Upper lobe of left lung (tissue), 6 donors: ENCODE measurements at places on chromosomes 1 and 21. TPM values are rescaled to one million over a fixed set of nuclear protein-coding genes. Genes with fewer than 3 reads are reported as not detected.

Gene FMO2
- 184 TPM for total RNA-seq

- H3K36me3 ChIP-seq = no peaks in the 10 kb centered on the region
- no peaks in the 10 kb centered on the region for H3K4me1 ChIP-seq
- no peak overlapping the region for H3K4me3 ChIP-seq
- H3K27me3 ChIP-seq = no peaks in the 10 kb centered on the region
- H3K27ac ChIP-seq = no peak overlapping the region
- no peak for DNase-seq
Observed at GRCh38 chr1:209720326-209720725, 15.7 kb downstream of the HSD11B1 start.

- no peaks in the 10 kb centered on the region for H3K27me3 ChIP-seq
- no peaks in the 10 kb centered on the region for H3K36me3 ChIP-seq
- DNase-seq = no peak
- no peak overlapping the region for H3K27ac ChIP-seq
Observed at GRCh38 chr1:102219463-102219862, 222.7 kb upstream of the OLFM3 start.

Gene HSD3B2
- total RNA-seq = not detected

DNA sequence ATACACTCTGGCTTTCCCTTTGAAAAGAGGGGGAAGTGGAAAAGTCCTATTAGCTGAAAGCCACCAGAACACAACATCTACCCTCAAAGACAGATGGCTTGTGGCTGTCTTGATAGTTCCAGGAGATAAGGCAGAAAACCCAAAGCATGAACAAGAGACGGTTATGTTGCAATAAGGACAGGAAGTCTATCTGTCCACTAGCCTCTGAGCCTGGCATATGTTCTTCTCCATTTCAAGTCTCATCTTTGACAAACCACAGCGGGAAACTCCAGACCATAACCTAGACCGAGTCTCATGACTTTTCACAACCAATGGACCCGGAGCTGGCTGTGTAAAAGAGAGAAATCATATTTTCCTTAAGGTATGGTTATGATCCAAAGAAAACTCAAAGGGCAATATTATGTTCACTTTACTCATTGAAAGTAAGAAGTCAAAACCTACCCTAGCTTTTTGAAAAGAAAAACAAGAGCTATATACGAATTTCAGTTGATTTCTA, 33.8 kb downstream of the DUSP10 start:
- DNase-seq = no peak
- peaks cover 12% of the 10 kb centered on the region for H3K4me1 ChIP-seq
- no peak overlapping the region for H3K4me3 ChIP-seq
- H3K36me3 ChIP-seq = peaks cover 13% of the 10 kb centered on the region

Gene BEND5
- total RNA-seq = 1.7 TPM

- H3K4me3 ChIP-seq = no peak overlapping the region
- H3K4me1 ChIP-seq = peaks cover 5% of the 10 kb centered on the region
- no peaks in the 10 kb centered on the region for H3K36me3 ChIP-seq
Observed at GRCh38 chr1:8127171-8127641, 101.1 kb upstream of the ERRFI1 start.

- H3K4me1 ChIP-seq = no peaks in the 10 kb centered on the region
- DNase-seq = no peak
Observed at GRCh38 chr1:56081736-56082135, 497.6 kb downstream of the PLPP3 start.

DNA sequence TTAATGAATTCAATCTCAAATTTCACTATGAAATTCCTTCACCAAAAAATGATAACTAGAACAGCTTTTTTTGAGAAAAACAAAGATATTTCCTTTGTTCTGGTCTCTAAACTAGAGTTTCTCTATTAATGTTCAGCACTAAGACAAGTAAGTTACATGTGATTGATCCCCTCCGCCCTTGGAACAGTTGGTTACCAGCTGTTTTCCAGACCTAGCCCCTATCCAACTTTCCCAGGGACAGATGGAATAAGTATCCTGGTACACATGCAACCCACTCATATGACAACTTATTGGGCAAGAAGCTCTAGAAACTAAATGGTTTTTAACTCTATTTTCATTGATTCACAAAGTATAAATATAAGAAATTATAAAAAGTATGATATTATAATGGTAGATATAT, 140.4 kb downstream of the COP1 start:
- DNase-seq = no peak
- no peak overlapping the region for H3K27ac ChIP-seq
- H3K27me3 ChIP-seq = no peaks in the 10 kb centered on the region
- no peak overlapping the region for H3K4me3 ChIP-seq

Gene ANKRD45
- total RNA-seq = 1.4 TPM

Gene OR2L5
- total RNA-seq = not detected

- H3K4me3 ChIP-seq = no peak overlapping the region
- H3K4me1 ChIP-seq = peaks cover 4% of the 10 kb centered on the region
- no peaks in the 10 kb centered on the region for H3K36me3 ChIP-seq
- no peak for DNase-seq
Observed at GRCh38 chr21:44259082-44259705, 2.5 kb downstream of the DNMT3L start.

Gene SPATA6
- total RNA-seq = 31.6 TPM

DNA sequence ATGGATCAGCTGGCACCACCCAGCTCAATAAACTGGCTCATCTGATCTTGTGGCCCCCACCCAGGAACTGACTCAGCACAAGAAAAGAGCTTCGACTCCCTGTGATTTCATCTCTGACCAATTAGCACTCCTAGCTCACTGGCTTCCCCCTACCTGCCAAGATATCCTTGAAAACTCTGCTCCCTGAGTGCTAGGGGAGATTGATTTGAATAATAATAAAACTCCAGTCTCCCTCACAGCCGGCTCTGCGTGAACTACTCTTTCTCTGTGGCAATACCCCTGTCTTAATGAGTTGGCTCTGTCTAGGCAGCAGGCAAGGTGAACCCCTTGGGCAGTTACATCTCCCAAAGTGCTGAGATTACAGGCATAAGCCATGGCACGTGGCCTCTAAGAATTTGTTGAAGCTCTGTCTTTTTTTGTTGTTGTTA, 11.8 kb upstream of the RHBDL2 start:
- H3K27ac ChIP-seq = no peak overlapping the region
- no peak for DNase-seq
- no peaks in the 10 kb centered on the region for H3K36me3 ChIP-seq
- no peaks in the 10 kb centered on the region for H3K27me3 ChIP-seq
- no peaks in the 10 kb centered on the region for H3K4me1 ChIP-seq

Gene OR2T29
- not detected for total RNA-seq

DNA sequence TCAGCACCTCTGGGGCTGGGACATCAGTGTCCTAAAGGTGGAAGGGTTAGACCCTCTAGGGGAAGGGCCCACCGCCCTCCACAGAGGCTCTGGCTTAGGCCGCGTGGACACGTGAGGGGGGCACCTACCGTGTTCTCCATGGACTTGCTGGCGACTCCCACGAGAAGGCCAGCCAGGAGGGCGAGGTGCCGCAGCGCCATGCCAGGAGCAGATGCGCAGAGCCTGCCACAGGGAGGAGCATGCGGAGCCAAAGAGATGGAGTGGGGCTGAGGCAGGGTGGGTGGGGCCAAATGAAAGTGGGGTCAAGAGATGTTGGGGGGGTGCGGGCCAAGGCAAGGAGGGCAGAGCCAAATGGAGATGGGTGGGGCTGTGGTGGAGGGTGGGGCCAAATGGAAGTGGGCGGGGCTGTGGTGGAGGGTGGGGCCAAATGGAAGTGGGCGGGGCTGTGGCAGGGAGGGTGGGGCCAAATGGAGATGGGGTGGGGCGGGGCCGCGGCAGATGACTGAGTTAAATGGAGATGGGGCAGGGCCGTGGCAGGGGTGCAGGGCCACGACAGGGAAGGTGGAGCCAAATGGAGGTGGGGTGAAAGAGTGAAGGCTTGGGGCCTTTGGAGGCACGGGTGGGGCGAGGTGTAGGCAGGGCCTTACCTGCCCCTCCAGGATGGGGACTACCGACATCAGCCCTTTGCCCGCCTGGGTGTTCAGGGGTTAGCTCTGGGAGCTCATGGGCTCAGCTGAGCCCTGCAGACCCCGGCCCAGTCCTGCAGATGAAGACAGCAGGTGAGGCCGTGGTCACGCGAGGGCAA, 17.4 kb upstream of the RNF223 start:
- no peaks in the 10 kb centered on the region for H3K4me1 ChIP-seq
- no peak for DNase-seq
- H3K4me3 ChIP-seq = no peak overlapping the region
- no peak overlapping the region for H3K27ac ChIP-seq

Gene CD160
- 0.89 TPM for total RNA-seq

DNA sequence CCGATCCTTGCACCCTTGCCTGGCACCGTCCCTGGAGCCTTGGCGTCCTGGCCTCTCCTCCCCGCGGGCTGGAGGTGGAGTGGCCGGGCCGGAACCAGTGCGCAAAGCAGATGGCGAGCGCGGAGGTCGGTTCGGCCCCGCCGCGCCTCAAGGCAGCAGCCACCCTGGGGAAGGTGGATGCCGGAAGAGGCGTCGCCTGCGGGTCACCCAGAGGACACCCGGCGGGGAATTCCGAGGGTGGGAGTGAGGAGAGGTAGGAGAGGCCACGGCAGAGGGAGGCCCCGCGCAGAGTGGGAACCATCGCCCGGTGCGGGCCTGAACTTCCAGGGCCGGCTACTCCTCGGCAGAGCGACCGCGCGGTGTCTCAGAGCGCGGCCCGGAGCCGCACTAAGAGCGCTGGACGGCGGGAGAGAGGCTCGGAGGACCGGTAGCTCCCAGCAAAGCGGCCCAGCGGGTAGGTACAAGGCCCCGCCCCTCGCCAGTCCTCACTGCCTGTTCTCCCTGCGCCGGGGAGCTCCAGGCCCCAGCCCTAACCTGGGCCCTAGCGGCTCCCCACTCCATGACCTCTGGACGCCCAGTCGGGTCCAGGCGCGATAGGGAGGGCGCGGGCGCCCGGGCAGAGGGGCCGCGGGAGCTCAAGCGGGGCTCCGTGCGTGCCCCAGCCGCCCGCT, at the start of gene RNF207:
Gene RNF207, plus strand, starts transcription at position 271 of the 671 bp plus-strand sequence. CDS start 417 bp downstream, outside the sequence.
- H3K27me3 ChIP-seq = peaks cover 22% of the 10 kb centered on the region
- H3K4me3 ChIP-seq = peak within 1 kb of the TSS; percentile 53
- peak within 1 kb of the TSS; percentile 67 for H3K27ac ChIP-seq
- H3K36me3 ChIP-seq = no peaks in the 10 kb centered on the region

GRCh38 chr1:245678860-245679411, 524.2 kb downstream of the KIF26B start:
- H3K27ac ChIP-seq = no peak overlapping the region
- no peak overlapping the region for H3K4me3 ChIP-seq
- no peaks in the 10 kb centered on the region for H3K4me1 ChIP-seq

GRCh38 chr1:206954459-206955342, 8.4 kb upstream of the PIGR start:
- no peaks in the 10 kb centered on the region for H3K27me3 ChIP-seq
- H3K4me3 ChIP-seq = no peak overlapping the region
- H3K36me3 ChIP-seq = no peaks in the 10 kb centered on the region
- H3K27ac ChIP-seq = peak overlapping the region; percentile 55

DNA sequence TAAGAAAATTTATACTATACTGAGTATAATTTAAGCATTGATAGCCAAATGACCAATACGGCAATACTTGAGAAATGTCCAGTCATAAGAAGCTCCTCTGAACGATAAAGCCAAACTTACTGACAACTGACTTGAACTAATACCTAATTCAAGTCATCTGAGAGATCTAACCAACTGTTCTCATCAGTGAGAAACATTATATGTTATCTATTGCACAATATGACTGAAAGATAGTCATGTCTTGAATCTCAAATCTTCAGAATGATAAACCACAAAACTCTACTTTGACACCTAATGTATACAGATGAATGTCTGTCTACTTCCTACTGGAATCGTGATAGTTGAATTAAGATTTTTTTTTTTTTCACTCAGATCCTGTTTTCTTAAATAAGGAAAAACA, 39.0 kb downstream of the APP start:
- no peaks in the 10 kb centered on the region for H3K36me3 ChIP-seq
- H3K27ac ChIP-seq = no peak overlapping the region
- DNase-seq = no peak

Gene SHISA4
- total RNA-seq = 10.8 TPM

- H3K36me3 ChIP-seq = peaks cover 23% of the 10 kb centered on the region
- no peak overlapping the region for H3K27ac ChIP-seq
- peaks cover 40% of the 10 kb centered on the region for H3K4me1 ChIP-seq
Observed at GRCh38 chr1:54402896-54403295, 3.3 kb downstream of the SSBP3 start.

- no peak for DNase-seq
- no peaks in the 10 kb centered on the region for H3K27me3 ChIP-seq
- no peaks in the 10 kb centered on the region for H3K4me1 ChIP-seq
- no peak overlapping the region for H3K4me3 ChIP-seq
- peaks cover 15% of the 10 kb centered on the region for H3K36me3 ChIP-seq
Observed at GRCh38 chr1:44251989-44252671, 38.9 kb downstream of the DMAP1 start.

GRCh38 chr1:219506473-219506899, 106.4 kb downstream of the ZC3H11B start:
- no peak for DNase-seq
- H3K27me3 ChIP-seq = no peaks in the 10 kb centered on the region
- H3K36me3 ChIP-seq = no peaks in the 10 kb centered on the region
- no peak overlapping the region for H3K4me3 ChIP-seq

DNA sequence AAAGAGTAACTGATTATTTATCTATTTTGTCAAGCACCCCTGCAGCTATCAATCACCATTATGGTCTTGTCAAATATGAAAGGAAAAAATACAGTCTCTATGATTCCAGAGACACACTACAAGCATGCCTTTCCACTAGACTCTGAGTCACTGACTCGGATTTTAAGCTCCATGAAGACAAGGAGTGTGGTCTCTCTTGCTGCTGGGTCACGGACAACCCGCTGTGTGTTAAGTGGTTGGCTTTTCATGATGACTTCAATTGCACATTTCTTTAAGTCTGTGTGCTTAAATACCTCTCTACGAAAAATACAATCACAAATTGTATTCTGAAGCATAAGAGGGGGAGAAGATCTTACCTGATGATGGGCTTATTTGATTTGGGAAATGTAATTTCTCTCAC, 14.0 kb upstream of the GNG4 start:
- peaks cover 26% of the 10 kb centered on the region for H3K36me3 ChIP-seq
- no peak for DNase-seq
- no peak overlapping the region for H3K4me3 ChIP-seq
- H3K27me3 ChIP-seq = no peaks in the 10 kb centered on the region
- no peak overlapping the region for H3K27ac ChIP-seq

Gene OR6N1
- 1.9 TPM for total RNA-seq

DNA sequence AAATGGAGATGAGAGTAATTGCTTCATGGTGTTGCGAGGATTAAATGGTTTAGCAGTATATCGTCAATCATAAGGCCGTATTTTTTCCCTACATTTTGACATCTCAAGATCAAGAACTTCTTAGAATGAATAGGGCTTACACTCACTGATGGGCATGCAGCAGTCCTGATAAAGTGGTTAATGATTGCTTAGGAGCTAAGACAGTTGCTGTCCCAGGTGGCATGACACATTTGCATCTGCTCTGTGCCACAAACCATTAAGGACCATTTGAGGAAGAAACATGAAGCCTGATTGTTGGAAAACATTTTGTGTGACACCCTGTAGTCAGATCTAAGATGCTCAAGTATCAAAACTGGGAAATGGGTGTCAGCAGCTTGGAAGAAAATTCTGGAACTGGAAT, 81.0 kb upstream of the SGIP1 start:
- peaks cover 3% of the 10 kb centered on the region for H3K4me1 ChIP-seq
- H3K4me3 ChIP-seq = no peak overlapping the region
- no peaks in the 10 kb centered on the region for H3K36me3 ChIP-seq

Gene F13B
- total RNA-seq = not detected

GRCh38 chr1:173422456-173422976, 54.6 kb upstream of the PRDX6 start:
- no peaks in the 10 kb centered on the region for H3K27me3 ChIP-seq
- no peak for DNase-seq
- H3K4me3 ChIP-seq = no peak overlapping the region
- peaks cover 6% of the 10 kb centered on the region for H3K4me1 ChIP-seq
- H3K27ac ChIP-seq = no peak overlapping the region
